ENCODE measurements at places on chromosomes 13 and 19. TPM values are rescaled to one million over a fixed set of nuclear protein-coding genes. Genes with fewer than 3 reads are reported as not detected.

Gene OR7C1
- not detected for total RNA-seq

Gene TMEM221
- total RNA-seq = 0.39 TPM

Gene PINLYP
- 0.21 TPM for total RNA-seq

- H3K36me3 ChIP-seq = no peaks in the 10 kb centered on the region
- H3K27ac ChIP-seq = no peak overlapping the region
- no peak overlapping the region for H3K4me3 ChIP-seq
- H3K27me3 ChIP-seq = no peaks in the 10 kb centered on the region
- H3K4me1 ChIP-seq = no peaks in the 10 kb centered on the region
- DNase-seq = no peak
These were observed 43.7 kb downstream of the TMEM255B start for GRCh38 chr13:113802761-113803160.

Gene TTC9B
- total RNA-seq = 2.3 TPM

Gene ZNF69
- total RNA-seq = 9.5 TPM

Gene SIGLECL1
- total RNA-seq = not detected

DNA sequence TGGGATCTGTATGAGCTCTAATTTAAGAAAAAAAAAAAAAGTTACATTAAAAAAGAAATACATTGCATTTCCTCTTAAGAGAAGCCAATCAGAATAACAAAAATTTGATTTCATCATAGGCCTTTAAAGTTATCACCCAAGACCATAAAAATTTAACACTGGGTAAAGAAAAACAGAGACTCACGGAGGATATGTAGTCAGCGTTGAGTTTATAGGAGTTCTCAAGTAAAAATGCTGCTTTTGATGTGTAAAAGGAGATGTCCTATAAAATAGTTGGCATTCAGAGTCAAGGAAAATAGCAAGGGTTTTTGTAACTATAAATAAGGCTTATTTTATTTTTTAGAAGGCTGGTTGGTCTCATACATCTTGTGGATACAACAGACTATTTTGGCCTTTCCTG is 191.1 kb downstream of the EFNB2 start:
- H3K36me3 ChIP-seq = no peaks in the 10 kb centered on the region
- H3K4me3 ChIP-seq = no peak overlapping the region
- H3K27ac ChIP-seq = no peak overlapping the region
- no peaks in the 10 kb centered on the region for H3K27me3 ChIP-seq
- no peaks in the 10 kb centered on the region for H3K4me1 ChIP-seq
- no peak for DNase-seq

DNA sequence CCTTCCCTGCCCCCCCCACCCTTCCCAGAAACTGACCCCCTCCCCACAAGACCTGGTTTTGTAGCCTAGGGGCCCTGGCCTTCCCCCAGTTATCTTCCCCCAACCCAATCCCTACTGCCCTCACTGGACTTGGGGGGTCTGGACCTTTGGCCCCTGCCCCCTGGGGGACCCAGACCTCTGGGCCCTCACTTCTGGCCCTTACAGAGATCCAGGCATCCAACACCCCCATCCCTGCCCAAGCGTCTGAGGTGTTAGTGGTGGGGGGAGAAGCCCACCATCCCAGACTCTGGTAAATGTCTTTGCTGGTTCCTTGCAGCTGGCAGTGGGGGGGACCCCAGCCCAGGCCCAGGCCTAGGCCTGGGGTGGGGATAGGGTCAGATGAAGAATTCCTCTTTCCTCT is 3.5 kb upstream of the ZNF428 start:
- no peaks in the 10 kb centered on the region for H3K36me3 ChIP-seq
- no peak overlapping the region for H3K4me3 ChIP-seq
- H3K4me1 ChIP-seq = no peaks in the 10 kb centered on the region
- H3K27ac ChIP-seq = no peak overlapping the region

Gene ZNF564
- 5.7 TPM for total RNA-seq

Gene PSG1
- total RNA-seq = not detected

GRCh38 chr19:3670796-3671679 is 29.2 kb downstream of the PIP5K1C start:
- H3K27me3 ChIP-seq = no peaks in the 10 kb centered on the region
- no peak for DNase-seq
- peaks cover 7% of the 10 kb centered on the region for H3K4me1 ChIP-seq
- H3K36me3 ChIP-seq = no peaks in the 10 kb centered on the region
- H3K27ac ChIP-seq = no peak overlapping the region

Gene TRPM4
- total RNA-seq = 19.4 TPM

- no peaks in the 10 kb centered on the region for H3K4me1 ChIP-seq
- H3K36me3 ChIP-seq = no peaks in the 10 kb centered on the region
- no peak for DNase-seq
- no peak overlapping the region for H3K27ac ChIP-seq
These were observed 16.2 kb downstream of the DPY19L3 start for GRCh38 chr19:32421589-32422361.

GRCh38 chr13:112622375-112622774 is 34.4 kb upstream of the TUBGCP3 start:
- no peak overlapping the region for H3K27ac ChIP-seq
- H3K36me3 ChIP-seq = no peaks in the 10 kb centered on the region
- H3K4me1 ChIP-seq = no peaks in the 10 kb centered on the region
- no peak overlapping the region for H3K4me3 ChIP-seq

DNA sequence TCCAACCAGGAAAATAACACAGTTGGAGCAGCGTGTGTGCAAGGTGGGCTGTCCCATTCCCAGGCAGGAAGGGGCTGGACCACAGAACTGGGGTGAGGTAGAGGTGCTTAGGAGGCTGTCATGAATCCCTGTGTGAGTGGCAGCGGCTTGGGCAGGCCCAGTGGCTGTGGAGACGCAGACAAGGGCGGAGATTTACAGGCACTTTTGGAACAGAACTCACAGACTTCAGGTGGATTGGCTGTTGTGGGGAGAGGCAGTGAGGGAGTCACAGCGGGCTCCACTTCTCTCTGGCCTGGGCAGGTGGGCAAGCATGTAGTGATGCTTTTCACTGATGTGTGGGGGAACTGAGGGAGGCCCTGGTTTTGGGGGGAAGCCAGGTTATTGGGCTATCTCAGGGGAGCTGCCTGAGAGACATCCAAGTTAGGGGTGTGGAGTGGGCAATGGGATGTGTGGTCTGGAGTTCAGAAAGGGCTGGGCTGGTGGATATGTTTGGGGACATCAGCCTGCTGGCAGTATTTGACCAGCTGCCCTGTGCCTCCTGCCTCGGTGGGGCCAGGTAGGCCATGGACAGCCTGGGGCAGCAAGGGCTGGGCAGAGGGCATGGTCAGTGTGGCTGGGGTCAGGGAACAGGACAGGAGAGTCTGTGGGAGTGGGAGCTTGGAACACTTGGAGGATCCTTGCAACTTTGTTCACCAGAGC is 27.0 kb upstream of the ZNF492 start:
- H3K4me1 ChIP-seq = no peaks in the 10 kb centered on the region
- DNase-seq = no peak

DNA sequence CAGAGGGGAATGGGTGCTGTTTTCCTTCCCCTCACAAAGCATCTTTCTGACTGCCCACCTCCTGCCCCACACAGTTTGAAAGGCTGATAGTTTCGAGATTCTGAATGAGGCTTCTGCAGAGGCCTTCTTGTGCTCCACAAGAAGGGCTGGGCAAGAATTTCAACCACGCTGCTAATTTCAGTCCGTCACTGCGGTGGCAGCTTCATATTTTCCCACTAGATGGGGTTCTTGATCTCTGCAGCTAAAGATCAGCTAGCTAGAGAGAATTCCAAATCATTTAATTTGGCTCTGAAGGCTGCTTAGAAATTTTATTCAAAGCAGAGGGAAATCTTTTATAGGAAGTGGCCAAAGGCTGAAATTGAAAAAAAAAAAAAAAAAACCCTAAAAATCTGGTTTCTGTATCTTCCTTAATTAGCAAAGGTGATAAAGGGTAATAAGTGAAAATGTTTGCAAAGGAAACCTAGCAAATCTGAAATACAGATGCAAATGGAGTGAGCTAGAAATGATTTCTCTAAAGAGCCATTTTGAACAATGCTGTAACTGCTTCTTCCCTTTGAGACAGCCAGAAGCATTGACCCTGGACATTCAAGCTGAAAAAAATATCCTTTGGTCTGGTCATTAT is 38.0 kb upstream of the C13orf42 start:
- peaks cover 10% of the 10 kb centered on the region for H3K27me3 ChIP-seq
- H3K36me3 ChIP-seq = no peaks in the 10 kb centered on the region
- no peak overlapping the region for H3K27ac ChIP-seq

DNA sequence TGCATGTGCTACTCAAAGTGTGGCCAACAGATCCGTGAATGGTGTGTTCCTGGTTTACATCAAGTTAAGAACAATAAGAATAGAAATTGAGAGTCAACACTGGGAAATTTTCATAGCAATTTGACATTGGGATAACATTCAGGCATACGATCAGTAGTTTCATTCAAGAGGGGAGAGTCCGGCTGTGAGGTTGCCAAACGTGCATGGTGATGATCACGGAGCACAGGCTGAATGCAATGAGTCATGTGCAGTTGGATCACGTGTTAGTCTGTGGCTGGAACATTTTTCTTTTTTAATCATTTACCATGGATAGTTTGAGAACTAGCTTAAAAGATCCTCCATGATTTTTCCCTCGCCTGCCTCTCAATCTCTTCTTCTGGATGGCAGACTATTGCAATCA is 2.5 kb upstream of the DCT start:
- no peak overlapping the region for H3K27ac ChIP-seq
- peaks cover 4% of the 10 kb centered on the region for H3K27me3 ChIP-seq
- H3K36me3 ChIP-seq = no peaks in the 10 kb centered on the region
- no peak for DNase-seq
- H3K4me1 ChIP-seq = no peaks in the 10 kb centered on the region

DNA sequence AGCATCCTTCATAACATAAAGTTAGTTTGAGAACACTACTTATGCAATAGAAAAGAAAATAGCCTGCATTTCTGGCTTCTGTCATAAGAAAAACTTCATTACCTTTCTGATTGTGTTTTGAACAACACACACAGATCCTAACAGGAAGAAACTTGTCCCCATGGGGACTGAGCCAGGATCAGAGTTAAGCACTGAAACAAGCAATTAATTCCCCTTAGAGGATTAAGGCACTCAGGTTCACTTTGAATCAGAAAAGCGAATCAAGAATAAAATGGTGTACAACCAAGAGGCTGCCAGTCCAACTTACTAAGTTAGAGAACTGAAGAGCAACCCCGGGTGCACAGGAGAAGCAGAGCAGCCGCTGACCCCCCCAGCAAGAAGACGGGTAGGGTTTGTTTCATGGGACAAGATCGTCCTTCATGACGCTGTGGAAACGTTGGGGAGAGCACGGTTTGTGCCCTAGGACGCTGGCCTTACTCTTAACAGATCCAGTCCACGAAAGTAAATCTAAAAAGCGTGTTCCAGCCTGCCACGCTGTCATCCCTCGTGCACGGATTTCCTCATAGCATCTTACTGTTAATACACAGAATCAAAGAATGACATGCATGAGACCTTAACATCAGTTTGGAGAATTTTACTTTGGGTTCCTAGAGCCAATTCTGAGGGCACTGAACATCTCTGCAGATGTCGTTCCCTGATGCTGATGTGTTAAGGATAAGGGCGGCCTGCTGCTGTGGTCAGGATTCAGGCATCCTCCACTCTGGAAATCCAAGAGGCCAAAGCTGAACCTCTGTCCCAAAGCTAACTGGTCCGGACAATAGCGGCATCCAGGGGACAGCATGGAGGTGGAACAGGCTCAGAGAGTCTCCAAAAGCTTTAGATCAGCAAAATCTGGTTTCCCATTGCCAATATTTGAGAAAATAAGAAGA is 46.4 kb downstream of the GGACT start:
- H3K27me3 ChIP-seq = no peaks in the 10 kb centered on the region
- H3K27ac ChIP-seq = no peak overlapping the region
- H3K4me1 ChIP-seq = no peaks in the 10 kb centered on the region
- DNase-seq = no peak

Measured in Panc1 (cell line).